ENCODE measurements at places on chromosomes 13 and 19.

DNA sequence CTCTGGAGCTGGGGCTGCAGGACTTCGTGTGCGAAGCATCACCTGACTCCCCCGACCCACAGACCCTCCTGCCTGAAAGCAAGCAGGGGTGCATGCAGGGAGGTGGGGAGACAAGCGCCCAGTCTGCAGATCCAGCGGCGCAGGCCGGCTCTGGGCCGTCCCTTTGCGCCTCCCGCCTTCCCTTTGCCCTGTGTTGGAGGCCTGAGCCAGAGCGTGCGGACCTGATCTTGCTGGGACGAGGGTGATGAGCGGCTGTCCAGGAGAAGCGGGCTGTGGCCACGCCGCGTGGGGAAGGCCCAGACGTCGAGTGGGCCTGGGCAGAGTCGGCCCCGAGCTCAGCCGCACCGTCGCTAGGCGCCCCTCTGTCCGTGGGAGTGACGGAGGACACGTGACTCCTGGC, 5.3 kb upstream of the GRTP1 start:
- DNase-seq = no peak

DNA sequence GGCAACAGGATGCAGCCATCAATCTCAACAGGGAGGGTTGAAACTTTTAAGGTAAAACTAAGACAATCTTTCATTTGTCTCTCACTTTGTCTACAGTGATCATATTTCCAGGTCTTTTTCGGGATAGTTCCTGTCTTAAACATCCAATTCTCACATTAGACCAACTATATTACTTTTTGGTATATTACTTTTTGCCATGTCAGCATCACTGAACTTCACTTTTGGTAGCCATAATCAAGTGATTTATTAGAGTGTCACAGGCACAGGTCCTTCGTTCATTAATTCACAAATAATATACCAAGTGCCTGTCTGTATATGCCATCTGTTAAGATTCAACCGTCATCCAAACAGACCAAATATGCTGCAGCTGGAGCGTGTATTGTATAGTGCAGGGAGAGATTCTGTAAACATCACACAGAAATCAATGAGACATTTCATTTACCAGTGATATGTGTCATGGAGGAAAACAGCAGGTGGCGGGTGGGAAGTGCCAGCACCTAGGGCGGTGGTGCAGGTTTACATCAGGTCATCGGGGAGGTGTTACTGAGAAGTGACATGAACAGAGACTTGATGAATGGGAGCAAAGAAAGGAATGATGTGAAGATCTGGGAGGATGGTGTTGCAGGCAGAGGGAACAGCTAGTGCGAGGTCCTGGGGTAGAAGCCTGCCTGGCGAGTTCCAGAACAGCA, 24.9 kb downstream of the ARHGEF7 start:
- DNase-seq = no peak

GRCh38 chr13:23995283-23996073, 98.2 kb upstream of the C1QTNF9B start:
- DNase-seq = no peak

DNA sequence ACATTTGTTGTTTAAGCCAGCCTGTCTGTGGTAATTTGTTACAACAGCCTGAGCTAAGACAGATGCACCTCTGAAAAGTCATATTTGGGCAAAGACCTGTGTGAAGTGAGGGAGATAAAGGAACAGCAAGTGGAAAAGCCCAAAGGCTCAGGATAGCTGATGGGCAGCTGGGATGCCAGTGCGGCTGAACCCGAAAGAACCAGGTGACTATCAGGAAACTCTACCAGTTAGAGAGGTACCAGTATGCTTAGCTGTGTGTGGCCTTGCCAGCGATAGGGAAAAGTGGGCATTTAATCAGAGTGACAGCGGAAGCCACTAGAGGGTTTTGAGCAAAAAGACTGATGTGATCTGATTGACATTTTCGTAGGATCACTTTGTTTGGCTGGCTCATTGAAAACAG, 764.8 kb upstream of the GPC6 start:
- no peak for DNase-seq

- no peak for DNase-seq
Observed at GRCh38 chr13:72760189-72760588, 21.5 kb downstream of the DIS3 start.

- DNase-seq = no peak
Observed at GRCh38 chr19:5139583-5140325, 170.8 kb downstream of the KDM4B start.

DNA sequence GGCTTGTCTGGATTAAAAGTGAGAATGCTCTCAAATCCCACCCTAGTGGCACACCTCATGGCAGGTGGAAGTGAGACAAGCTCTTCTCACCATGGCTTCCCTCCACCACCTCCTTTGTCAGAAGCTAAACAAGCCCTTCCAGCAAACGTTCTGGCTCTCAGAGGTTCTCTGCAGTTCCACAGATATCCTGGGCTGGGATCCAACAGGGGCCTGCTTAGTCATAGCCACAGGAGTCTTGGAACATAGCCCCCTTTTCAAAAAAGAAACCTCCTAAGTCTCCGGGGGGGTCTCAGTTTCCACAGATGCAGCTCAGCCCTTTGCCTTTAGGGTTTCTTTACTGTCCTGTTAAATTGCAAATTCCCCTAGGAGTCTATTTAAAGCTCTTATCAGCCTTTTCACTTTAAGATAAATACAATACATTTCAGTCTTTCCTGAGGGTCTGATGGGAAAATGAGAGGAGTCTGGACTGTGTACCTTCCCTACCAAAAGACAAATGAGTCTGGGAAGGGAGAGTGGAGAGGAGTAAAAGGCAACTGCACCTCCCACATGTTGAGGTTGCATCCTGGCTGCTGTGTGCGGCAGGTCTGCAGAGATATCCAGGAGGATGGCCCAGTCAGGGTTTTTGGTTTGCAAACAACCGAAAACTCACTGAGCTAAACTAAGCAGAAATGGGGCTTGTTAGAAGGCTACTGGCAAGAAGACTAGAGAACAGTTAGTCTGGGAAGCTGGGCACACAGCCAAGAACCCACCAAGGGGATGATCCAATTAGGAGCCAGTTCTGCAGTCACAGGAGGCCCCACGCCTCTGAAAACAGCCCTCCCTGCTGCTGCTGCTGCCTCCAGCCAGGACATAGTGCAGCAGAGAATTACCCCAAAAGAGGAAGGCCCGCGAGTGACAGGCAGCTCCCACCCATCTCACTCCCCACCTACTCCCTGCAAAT, 41.4 kb upstream of the SERP2 start:
- DNase-seq = peak; percentile 23

GRCh38 chr13:31154939-31155338, 6.8 kb downstream of the HSPH1 start:
- DNase-seq = no peak

DNA sequence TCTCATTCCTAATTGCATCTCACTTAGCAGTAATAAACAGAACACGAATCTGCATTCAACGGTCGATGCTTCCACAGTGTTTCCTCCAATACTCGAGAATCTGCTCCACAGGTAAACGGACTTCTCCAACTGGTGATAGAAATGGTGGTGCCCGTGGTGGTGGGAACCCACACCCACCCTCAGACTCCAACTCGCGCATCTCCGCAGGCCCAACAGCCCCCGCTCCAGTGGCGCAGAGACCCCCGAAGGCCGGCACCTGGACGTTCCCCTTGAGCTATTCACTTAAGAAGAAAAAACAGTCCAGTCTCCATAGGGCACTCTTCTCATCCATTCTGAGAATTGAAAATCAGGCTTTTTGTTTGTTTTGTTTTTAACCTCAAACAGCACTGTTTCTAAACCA, 13.8 kb upstream of the RASA3 start:
- DNase-seq = no peak

- no peak for DNase-seq
Observed at GRCh38 chr19:3818918-3819317, 32.7 kb upstream of the MATK start.

- DNase-seq = no peak
Observed at GRCh38 chr19:48698046-48698445, 2.3 kb downstream of the FUT2 start.

- peak; percentile 24 for DNase-seq
Observed at GRCh38 chr13:29621051-29621800, 25.7 kb upstream of the SLC7A1 start.

- DNase-seq = no peak
Observed at GRCh38 chr13:74575729-74576125, 441.5 kb upstream of the KLF12 start.

DNA sequence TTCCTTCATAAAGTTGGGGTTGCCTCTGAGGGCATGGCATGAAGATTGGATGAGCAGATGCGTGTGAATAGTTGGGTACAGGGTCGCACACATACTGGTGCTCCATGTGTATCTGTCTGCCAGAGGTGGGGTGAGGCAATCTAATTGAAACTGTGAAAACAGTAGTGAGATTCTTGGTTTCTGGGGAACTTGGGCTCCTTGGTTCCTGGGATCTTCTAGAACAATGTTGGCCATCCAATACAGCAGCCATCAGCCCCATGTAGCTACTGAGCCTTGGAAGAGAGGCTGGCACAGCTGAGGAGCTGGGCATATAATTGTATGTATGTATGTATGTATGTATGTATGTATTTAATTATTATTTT, 616 bp downstream of the FCHO1 start:
- DNase-seq = no peak

GRCh38 chr13:66462187-66462586, 767.9 kb downstream of the PCDH9 start:
- DNase-seq = no peak

GRCh38 chr19:33167438-33167837, 26.7 kb upstream of the LRP3 start:
- no peak for DNase-seq

- DNase-seq = no peak
Observed at GRCh38 chr19:43488179-43488578, 16.4 kb downstream of the PHLDB3 start.

DNA sequence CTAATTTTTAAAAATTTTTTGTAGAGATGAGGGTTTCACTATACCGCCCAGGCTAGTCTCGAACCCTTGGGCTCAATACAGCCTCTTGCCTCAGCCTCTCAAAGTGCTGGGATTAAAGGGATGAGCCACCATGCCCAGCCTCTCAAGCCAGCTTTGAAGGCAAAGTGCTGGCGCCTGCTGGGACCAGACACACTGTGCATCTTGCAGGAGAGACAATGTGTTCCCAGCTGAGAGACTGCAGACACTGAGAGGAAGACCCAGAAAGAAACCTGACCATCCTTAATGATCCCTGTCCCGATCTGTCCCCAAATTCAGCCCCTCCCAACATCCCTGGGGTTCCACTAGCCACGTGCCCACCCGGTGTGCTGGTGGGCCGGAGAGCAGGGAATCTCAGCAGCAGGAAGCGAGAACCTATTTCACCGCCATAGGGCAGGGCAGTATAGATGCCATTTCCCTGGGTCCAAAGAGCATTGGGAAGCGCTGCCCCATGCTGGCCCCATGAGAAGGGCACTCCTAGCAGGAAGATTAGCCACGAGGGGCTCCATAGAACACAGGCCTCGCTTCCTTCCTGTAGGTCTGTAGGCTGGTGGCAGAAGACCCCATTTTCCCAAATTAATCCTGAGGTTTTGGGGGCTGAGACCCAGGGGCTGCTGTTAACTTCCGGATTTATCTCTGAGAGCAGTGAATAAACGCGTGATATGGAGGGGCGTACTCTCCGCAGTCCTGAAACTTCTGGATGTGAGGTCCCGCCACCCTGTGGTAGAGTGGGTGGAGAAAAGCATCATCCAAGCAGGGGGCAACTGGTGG, 968 bp downstream of the RAVER1 start:
- DNase-seq = no peak

DNA sequence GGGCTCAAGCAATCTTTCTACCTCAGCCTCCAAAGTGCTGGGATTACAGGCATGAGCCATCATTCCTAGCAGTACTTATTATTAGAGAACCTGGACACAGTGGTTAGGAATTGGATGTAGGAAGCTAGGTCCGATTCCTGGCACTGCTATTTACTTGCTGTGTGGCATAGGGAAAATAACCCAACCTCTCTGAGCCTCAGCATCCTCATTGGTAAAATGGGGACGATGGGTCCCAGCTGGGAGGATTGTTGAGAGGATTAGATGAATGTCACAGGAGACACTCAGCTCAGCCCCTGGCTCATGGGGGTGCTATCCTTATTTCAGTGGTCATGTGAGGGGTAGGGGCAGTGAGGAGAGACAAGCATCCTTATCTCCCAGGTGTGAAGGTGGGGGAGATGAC, 6.8 kb upstream of the PEPD start:
- no peak for DNase-seq

DNA sequence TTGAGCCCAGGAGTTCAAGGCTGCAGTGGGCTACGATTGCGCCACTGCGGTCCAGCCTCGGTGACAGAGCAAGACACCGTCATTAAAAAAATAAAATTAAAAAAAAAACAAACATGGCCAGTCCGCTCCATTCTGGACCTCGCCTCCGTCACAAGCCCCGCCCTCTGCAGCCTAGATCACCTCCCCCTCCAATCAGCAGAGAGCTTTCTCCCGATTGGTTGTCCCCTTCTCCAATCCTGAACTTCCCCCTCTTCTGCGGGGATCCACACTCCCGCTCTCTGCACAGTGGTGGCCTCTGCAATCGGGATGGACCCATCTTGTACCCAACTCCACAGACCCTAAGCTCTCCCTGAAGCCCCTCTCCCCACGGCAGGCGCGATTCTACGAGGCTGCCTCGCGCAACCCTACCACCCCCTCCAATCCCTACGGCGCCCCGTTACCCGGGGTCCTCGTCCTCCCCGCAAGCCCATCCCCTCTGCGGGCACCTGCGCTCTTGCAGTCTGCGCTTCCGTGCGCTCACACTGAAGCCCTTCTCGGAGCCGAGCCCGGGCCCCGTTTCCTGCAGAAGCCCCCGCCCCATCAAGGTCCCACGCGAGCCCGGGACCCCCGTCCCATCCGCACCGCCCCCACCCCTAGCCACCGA, 540 bp downstream of the TMEM160 start:
- DNase-seq = peak; percentile 57

DNA sequence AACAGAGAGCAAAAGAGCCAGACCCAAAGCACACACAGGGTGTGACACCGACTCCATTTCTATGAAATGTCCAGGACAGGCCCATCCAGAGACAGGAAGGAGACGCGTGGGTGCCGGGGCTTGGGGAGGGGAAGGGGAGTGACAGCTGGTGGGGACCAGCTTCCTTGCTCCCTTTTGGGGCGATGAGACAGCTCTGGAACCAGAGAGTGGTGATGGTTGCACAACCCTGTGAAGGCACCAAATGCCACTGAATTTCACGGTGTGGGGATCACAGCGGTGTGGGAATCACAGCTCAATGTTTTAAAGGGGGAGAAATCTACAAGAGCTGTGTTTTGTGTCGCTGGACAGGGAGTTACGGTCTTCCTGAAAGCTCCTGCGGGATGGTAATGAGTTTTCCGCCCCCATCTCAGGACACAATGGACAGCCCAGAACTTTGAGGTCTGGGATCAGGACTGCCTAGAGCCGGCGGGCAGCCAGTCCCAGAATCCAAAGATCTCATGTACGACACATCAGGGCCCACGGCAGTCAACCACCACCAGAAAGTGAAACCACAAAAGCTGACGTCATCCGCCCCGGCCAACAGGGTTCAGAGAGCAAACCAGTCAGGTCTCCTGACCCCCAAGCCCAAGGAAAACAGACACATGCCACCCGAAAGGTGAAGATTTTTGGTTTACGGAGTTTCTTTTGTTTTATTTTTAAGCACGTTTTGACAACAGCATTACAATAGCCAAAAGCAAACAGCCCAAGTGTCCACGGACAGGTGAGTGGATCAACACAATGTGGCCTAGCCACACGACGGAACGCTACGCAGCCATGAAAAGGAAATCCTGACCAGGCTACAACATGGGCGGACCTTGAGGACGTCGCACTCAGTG, 7.3 kb downstream of the SGTA start:
- no peak for DNase-seq

- DNase-seq = no peak
Observed at GRCh38 chr13:45521297-45521696, 56.6 kb downstream of the COG3 start.

- DNase-seq = no peak
Observed at GRCh38 chr13:97474349-97474980, 40.5 kb downstream of the RAP2A start.

Data from AG04449 (cell line).